EH (cell line): ENCODE measurements at places on chromosomes 12 and 14.

DNA sequence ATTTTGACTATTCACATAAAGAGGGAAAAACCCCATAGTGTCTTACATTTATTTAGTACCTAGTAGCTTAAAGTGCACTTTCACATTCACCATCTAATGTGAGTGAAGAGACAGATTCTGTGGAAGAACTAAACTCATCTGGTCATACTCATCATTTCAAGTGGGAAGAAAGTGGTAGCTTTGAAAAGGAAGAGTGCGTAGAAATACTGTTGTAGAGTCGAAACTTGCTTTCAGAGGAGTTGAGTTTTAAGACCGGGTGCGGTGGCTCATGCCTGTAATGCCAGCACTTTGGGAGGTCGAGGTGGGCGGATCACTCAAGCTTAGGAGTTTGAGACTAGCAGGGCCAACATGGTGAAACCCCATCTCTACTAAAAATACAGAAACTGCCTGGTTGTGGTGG, 222.2 kb downstream of the ERC1 start:
- DNase-seq, result no peak

DNA sequence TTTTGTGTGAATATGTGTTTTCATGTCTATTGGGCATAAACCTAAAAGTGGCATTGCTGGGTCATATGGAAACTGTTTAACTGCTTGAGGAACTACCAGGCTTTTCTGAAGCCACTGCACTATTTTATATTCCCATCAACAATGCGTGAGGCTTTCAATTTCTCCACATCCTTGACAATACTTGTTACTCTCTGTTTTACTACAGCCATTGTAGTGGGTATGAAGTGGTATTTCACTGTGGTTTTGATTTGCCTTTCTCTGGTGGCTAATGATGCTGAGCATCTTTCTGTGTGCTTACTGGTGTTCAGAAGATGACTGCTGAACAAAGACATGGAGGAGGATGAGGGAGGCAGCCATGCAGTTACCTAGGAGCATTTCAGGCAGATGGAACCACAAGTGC, 13.2 kb upstream of the TDG start:
- DNase-seq, result no peak

- DNase-seq, result no peak
These were observed 83.7 kb downstream of the VWF start for GRCh38 chr12:6040815-6041214.

- DNase-seq, result peak; percentile 42
These were observed 16.1 kb downstream of the BTBD7 start for GRCh38 chr14:93316716-93317115.

DNA sequence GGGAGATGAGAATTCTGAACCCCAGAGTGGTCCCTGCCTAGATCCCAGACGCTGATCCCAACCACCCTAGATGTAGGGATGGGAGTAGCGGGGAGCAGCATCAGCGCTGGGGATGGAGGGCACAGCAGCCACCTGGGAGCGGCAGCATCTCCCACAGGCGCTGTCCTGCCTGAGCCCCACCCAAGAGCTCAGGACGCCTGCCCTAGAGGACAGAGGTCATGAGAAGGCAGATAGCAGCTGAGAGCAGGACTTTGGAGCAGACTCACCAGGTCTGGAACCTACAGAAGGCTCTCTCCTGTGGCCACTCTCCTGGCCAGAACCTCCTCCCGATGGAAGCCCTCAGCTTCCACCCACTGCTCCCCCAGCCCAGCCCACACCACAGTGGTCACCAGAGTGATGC, 7.2 kb downstream of the CCDC85C start:
- DNase-seq, result no peak

DNA sequence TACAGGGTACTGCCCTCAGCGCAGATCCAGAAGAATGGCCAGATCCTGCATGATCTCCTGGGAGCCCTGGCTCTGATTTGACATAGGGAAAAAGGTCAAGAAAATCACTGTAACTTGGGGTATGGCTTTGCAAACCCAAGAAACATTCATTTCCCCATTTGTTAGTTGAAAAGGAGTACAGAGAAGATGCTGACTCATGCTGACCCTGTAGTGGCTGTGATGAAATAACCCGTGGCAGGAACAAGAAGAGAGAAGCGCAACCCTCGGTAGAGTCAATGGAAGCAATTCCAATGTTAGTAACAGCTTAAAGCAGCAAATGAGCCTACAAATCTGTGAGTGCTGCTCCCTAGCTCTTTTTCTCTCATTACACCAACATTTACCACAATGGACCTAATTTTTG, 281.6 kb upstream of the NPAS3 start:
- DNase-seq, result peak; percentile 60

GRCh38 chr12:70919597-70920035, 922 bp downstream of the PTPRR start:
- DNase-seq, result no peak

DNA sequence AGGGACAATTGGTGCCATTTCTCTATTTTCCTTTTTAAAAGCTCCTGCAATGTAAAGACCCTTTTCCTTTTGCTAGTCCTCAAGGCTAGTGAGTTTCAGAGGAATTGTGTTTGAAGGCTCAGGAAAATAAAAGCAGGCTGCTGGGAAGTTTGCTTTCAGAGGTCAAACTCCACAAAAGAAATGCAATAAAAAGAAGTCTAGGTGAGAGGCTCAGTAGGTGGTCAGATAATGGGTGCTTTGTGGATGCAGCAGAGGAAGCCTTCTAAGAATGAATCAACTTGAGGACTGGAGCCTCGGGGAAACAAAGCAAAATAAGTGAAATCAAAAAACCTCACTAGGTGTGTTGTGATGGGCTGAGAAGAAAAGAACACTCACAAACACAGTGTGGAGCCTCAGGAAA, 10.3 kb downstream of the CCDC175 start:
- DNase-seq, result no peak

DNA sequence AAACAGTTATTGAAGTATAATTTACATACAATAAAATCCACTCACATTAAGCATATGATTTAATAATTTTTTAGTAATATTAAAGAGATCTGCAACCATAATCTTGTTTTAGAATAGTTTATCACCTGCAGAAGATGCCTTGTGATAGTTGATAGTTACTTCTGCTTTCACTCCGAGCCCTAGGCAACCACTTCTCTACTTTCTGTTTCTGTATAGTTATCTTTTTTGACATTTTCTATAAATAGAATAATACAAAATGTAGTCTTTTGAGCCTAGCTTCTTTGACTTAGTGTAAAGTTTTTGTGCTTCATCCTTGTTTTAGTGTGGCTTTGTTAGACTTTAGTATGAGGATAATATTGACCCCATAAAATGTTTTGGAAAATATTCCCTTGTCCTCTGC, 111.0 kb downstream of the MNAT1 start:
- no peak for DNase-seq

GRCh38 chr14:50524731-50525515, 7.4 kb downstream of the MAP4K5 start:
- peak; percentile 12 for DNase-seq

GRCh38 chr14:49114161-49114893, 471.9 kb downstream of the RPS29 start:
- DNase-seq, result no peak

DNA sequence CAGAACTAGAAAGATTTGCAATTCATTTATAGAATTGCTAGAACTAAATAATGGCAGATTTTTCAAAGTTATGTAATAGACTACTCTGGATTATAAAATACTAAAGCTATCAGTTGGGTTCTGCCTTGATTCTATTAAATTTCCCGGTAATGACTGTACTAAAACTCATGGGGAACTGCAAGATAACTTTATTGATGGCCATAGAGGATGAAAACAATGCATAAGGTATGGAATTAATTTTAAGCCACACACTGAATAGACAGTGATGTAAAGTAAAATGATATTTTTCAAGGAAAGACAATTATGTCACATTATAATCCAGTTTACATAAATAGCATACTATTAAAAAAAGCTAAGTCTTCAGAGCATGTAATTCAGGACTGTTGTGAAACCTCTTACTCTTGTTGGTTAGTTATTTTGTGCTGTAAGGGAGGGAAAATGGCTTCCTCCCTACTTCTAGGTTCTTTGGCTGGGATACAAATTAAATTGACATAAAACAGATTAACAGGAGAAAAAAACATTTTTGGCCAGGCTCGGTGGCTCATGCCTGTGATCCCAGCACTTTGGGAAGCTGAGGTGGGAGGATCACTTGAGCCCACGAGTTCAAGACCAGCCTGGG, 134.4 kb upstream of the AMIGO2 start:
- DNase-seq, result no peak

- no peak for DNase-seq
These were observed 96.5 kb downstream of the DUSP16 start for GRCh38 chr12:12466157-12466556.

DNA sequence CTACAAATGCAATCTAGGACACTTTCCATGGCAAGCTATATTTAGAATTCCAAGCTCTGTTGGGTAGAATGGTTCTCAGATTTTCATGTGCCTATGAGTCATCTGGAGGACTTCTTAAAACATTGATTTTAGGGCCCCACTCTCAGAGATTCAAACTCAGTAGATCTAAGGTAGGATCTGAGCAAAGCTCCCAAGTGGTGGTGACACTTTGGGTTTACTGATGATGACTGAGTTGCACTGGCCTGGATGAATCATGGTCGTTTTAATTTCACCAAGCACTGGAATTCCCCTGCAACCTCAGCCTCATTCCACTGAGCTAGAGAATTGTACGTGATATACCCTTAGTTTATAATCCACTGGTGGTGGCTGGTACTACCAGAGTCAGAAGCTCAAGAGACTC, 86.5 kb downstream of the PPM1H start:
- peak; percentile 94 for DNase-seq

GRCh38 chr14:99479160-99479905, 1.3 kb downstream of the SETD3 start:
- no peak for DNase-seq

- no peak for DNase-seq
These were observed 43.1 kb downstream of the GPHB5 start for GRCh38 chr14:63275611-63276010.
